ENCODE measurements at places on chromosomes 13 and 19.

DNA sequence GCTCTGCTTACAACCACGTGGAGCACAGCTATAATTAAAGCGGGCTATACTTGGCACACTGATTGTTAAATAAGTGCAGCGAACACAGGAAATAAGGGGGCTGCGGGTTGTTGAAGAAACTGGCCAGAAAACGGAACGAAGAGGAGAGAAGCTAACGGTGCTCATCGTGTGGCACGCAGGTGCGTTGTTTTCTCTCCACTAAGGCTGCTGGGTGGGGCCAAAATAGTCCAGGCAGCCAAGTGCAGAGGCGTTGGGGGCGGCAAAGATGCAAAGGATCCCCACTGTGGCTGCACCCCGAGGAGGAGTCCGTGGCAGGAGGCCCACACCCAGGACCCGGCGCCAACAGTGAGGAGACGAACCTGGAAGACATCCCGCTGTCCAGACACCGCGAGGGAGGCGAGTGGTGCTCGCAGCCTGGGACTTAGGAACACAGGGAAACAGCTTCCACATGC, 8.1 kb upstream of the ARL11 start:
- no peak for DNase-seq

- no peak for DNase-seq
These were observed 4.8 kb downstream of the GJB6 start for GRCh38 chr13:20227288-20227687.

DNA sequence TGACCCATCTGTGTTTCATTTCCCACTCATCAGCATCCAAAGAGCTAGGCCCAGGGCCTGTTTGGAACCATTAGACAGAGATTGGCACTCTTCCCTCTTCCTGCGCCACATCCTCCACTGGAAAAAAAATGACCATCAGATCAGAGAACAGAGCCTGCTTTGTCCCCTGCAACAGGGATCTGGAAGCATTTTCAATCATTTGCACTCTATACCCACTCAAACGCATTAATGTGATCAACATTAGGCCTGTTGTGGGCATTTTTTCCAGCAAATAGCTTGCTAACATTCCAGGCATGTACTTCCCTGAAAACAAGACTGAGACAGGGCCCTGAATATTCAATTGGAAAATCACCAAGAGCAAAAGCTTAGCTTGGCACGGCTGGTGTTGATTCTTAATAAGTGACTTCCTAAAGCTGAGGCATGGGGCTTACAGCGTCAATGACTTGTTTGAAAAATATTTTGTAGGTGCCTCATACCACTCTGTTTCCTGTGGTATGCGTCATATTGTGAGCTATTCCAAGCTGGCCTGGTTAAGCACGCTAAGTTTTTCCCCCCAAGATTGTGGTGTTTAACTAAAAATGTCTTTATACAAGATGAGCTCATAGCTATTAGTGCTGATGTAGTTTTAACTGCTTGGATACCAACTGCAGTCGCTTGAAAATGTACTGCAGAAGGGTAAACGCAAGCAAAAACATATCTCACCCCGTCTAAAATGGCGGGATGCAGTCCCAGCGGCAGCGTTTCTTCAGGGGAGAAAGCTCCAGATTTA, 404.4 kb downstream of the SPRY2 start:
- no peak for DNase-seq

DNA sequence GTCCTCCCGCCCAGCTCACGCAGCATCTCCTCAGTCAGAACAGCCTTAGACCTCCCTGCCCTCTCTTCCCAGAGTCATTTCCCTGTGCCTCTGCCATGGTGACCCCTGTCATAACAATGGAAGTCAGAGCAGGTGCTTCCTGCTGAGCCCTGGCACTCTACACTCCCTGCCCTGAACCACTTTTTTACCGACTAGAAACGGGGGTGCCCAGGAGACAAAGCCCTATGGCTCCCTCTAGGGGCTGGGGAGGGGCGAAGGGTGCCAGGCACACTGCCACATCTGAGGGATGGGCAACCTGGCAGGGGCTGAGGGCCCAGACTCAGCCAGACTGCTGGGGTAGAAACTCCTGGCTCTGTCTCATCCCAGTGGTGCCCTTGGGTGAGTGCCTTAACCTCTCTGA, 16.4 kb downstream of the ZNF574 start:
- peak; percentile 93 for DNase-seq

- no peak for DNase-seq
These were observed 1.2 kb upstream of the CXCL17 start for GRCh38 chr19:42443944-42444398.

GRCh38 chr19:42290523-42291434, 11.2 kb upstream of the PRR19 start:
- peak; percentile 79 for DNase-seq
